ENCODE measurements at places on chromosomes 16 and 17. TPM values are rescaled to one million over a fixed set of nuclear protein-coding genes. Genes with fewer than 3 reads are reported as not detected.
A peak's percentile ranks its signal among the peaks of the same experiment; 100 is the strongest.

- H3K36me3 ChIP-seq = no peaks in the 10 kb centered on the region
- H3K27me3 ChIP-seq = no peaks in the 10 kb centered on the region
- H3K4me1 ChIP-seq = peaks cover 12% of the 10 kb centered on the region
- H3K4me3 ChIP-seq = no peak overlapping the region
- DNase-seq = peak; percentile 51
Observed at GRCh38 chr16:69223882-69224281, 36.9 kb downstream of the SNTB2 start.

DNA sequence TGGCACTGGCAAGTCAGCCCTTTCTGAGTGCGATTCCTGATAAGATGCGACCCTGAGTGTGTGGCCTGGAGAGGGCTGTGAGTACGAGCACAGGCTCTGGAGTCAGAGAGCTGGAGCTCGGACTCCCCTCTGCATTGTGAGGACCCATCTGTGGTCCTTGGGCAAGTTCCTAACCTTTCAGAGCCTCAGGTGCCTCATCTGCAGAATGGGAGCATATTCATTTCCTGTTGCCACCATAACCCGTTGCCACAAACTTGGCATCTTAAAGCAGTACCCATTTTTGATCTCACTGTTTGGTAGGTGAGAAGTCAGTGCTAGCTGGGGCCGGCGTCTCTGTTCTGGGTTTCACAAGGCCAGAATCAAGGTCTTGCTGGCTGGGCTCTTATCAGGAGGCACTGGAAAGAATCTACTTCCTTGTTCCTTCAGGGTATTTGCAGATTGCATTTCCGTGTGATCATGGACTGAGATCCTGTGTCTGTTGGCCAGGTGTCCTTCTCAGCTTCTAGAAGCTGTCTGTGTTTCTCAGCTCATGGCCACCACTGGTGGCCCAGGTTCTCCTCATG, 20.2 kb downstream of the KNOP1 start:
- H3K4me1 ChIP-seq = peaks cover 39% of the 10 kb centered on the region
- no peak for DNase-seq
- peaks cover 13% of the 10 kb centered on the region for H3K36me3 ChIP-seq
- no peak overlapping the region for H3K27ac ChIP-seq

- H3K4me1 ChIP-seq = no peaks in the 10 kb centered on the region
- H3K36me3 ChIP-seq = no peaks in the 10 kb centered on the region
- H3K27me3 ChIP-seq = no peaks in the 10 kb centered on the region
- no peak overlapping the region for H3K4me3 ChIP-seq
- H3K27ac ChIP-seq = no peak overlapping the region
Observed at GRCh38 chr17:81135505-81136278, 29.6 kb upstream of the PVALEF start.

- DNase-seq = no peak
- H3K4me3 ChIP-seq = no peak overlapping the region
- peaks cover 11% of the 10 kb centered on the region for H3K4me1 ChIP-seq
- H3K27ac ChIP-seq = no peak overlapping the region
- H3K27me3 ChIP-seq = no peaks in the 10 kb centered on the region
Observed at GRCh38 chr16:64950731-64951130, 171.1 kb downstream of the CDH11 start.

The ASGR1 gene
- total RNA-seq = 5.0 TPM

DNA sequence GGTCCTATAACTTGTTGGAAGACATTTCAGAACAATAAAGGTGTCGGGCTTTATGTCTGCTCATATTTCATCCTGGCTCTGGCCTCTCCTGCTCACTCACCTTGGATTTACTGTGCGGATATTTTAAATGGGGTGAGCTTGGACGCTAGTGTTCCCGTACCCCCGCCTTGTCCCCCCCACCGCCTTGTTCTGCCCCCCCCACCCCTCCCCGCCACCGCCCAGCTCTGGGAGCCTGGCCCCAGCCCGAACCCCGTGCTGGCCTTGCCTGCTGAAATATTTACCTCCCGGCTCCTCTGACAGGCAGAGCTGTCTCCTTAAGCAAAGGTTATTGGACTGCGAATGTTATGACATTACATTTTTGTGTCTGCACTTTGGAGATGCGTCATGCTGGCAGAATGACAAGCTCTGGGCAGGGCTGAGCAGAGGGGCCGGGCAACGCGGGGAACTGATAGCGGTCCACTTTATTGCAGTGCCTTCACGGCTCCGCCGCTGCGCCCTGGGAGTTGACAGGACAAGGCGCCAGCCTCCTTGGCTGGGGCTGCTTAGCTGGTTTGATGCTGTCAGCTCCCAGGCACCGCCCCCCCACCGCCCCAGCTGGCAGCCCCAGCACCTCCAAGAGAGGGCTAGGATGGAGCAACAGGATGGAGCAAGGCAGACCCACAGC, 222.5 kb upstream of the GSE1 start:
- peak; percentile 89 for DNase-seq
- no peaks in the 10 kb centered on the region for H3K27me3 ChIP-seq
- peak overlapping the region; percentile 17 for H3K27ac ChIP-seq
- peaks cover 20% of the 10 kb centered on the region for H3K4me1 ChIP-seq

The EPOP gene
- total RNA-seq = 2.4 TPM

DNA sequence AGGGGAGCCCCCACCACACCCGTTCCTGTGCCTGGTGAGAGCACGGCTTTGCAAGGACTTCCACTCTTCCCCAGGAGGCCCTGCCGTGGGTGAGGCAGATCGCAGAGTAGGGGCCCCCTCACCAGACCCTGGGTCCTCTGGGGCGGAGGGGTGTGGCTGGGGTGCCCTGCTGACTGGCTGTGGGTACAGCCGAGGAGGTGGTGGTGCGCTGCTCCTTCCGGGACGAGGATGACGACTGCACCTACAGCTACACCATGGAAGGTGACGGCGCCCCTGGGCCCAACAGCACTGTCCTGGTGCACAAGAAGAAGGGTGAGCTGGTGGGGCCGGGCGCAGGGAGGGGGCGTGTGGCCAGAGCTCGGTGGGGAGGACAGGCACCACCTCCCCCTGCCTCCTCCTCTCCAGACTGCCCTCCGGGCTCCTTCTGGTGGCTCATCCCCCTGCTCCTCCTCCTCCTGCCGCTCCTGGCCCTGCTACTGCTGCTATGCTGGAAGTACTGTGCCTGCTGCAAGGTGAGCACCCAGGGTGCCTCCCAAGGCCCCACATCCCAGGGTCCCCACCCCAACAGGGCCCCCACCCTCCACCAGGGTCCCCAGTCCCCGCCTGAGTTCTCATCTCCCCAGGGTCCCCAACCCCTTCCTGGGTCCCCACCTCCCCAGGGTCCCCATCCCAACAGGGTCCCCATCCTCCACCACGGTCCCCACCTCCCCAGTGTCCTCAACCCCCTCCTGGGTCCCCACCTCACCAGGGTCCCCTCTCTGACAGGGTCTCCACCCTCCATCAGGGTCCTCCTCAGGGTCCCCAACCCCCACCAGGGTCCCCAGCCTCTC, 16.1 kb downstream of the ITGB4 start:
- H3K4me3 ChIP-seq = no peak overlapping the region
- H3K27me3 ChIP-seq = no peaks in the 10 kb centered on the region
- H3K4me1 ChIP-seq = no peaks in the 10 kb centered on the region
- H3K36me3 ChIP-seq = no peaks in the 10 kb centered on the region
- no peak overlapping the region for H3K27ac ChIP-seq

GRCh38 chr17:80080081-80080480, 21.3 kb upstream of the GAA start:
- H3K4me3 ChIP-seq = no peak overlapping the region
- DNase-seq = peak; percentile 44
- H3K4me1 ChIP-seq = no peaks in the 10 kb centered on the region
- H3K27me3 ChIP-seq = no peaks in the 10 kb centered on the region

DNA sequence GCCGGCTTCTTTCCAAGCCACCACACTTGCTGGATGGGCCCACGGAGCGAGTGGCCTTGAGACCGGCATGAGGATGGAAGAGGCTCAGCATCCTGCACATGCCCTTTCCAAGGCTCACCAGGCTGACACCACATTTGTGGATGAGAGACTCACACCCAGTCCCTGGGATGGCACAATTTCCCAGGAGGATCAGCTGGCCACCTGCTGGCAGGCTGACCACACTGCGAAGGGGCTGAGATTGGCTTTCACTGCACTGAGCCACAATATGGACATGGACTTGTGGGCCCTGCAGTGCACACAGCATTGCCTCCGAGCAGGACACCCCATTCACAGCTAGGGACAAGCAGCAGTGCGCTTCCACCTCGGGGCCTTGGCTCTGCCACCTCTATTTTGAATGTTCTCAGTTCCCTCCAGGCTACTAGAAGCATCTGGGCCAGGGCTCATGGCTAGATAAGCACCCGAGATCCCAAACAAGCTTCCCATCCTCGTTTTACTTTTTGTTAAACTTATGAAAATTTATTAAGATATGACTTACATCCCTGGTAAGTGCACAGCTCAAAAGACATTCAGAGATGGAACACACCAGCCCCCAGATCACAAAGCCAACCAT, 25.3 kb upstream of the KSR1 start:
- no peaks in the 10 kb centered on the region for H3K27me3 ChIP-seq
- no peak overlapping the region for H3K4me3 ChIP-seq
- no peaks in the 10 kb centered on the region for H3K36me3 ChIP-seq
- H3K4me1 ChIP-seq = no peaks in the 10 kb centered on the region
- no peak overlapping the region for H3K27ac ChIP-seq

GRCh38 chr17:61338000-61338798, 61.4 kb upstream of the TBX2 start:
- H3K27me3 ChIP-seq = no peaks in the 10 kb centered on the region
- H3K4me1 ChIP-seq = peaks cover 52% of the 10 kb centered on the region
- H3K27ac ChIP-seq = peak overlapping the region; percentile 63
- peak; percentile 84 for DNase-seq

GRCh38 chr16:62276637-62277036, 240.4 kb upstream of the CDH8 start:
- no peaks in the 10 kb centered on the region for H3K36me3 ChIP-seq
- no peaks in the 10 kb centered on the region for H3K27me3 ChIP-seq
- H3K27ac ChIP-seq = no peak overlapping the region
- no peak for DNase-seq
- no peaks in the 10 kb centered on the region for H3K4me1 ChIP-seq

- H3K4me1 ChIP-seq = no peaks in the 10 kb centered on the region
- no peaks in the 10 kb centered on the region for H3K27me3 ChIP-seq
- no peak overlapping the region for H3K4me3 ChIP-seq
- H3K36me3 ChIP-seq = no peaks in the 10 kb centered on the region
Observed at GRCh38 chr16:71373073-71373472, 14.6 kb downstream of the CALB2 start.

The ARHGDIA gene
- total RNA-seq = 367 TPM

DNA sequence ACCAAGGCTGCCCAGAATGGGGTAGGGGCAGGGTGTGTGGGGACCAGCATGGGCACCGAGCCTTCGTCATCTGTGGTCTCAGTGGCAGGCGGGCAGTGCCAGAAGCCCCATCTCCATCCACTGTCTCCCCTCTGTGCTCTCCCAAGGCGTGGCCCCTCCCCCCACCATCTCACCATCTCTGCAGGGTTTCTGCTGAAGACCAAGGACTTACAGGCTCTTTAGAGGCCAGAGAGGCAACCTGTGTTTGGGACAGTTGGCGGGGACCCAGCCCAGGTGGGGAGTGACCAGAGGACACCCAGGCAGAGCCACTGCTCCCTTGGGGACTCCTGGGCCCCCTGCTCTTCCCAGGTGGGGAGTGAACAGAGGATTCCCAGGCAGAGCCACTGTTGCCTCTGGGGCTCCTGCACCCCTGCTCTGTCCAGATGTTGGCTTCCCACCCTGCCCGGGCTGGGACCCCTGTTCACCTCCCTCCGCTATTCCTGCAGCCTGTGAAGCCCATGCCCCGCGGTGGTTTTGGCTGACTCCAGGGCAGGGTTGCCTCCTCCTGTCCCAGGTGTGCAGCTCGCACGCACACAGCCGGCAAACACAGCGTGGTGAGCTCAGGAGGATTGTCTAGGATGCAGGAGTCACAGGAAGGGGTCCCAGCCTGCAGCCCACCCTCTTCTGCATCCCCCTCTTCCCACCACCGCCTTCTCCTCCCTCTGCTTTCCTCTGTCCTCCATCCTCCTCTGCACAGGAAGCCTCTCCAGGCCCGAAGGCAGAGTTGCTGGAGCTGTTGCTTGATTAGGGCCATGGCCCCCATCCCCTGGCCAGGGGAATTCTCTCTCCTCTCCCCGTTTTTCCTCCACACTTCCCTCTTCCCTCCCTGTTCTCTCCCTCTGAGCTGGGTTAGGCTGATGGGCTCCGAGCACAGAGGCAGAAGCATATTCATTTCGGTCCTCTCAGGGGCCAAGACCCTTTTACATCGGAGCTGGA, 45.0 kb downstream of the SLC7A5 start:
- H3K4me3 ChIP-seq = no peak overlapping the region
- no peak for DNase-seq
- no peaks in the 10 kb centered on the region for H3K36me3 ChIP-seq
- no peaks in the 10 kb centered on the region for H3K4me1 ChIP-seq
- peaks cover 5% of the 10 kb centered on the region for H3K27me3 ChIP-seq
- no peak overlapping the region for H3K27ac ChIP-seq

- peaks cover 44% of the 10 kb centered on the region for H3K36me3 ChIP-seq
- H3K27me3 ChIP-seq = no peaks in the 10 kb centered on the region
- no peaks in the 10 kb centered on the region for H3K4me1 ChIP-seq
- no peak overlapping the region for H3K4me3 ChIP-seq
- no peak overlapping the region for H3K27ac ChIP-seq
- no peak for DNase-seq
Observed at GRCh38 chr16:89517128-89517527, 8.9 kb downstream of the SPG7 start.

GRCh38 chr17:44038604-44039011, 23.8 kb upstream of the TMEM101 start:
- H3K27me3 ChIP-seq = no peaks in the 10 kb centered on the region
- peaks cover 3% of the 10 kb centered on the region for H3K4me1 ChIP-seq
- DNase-seq = no peak
- no peak overlapping the region for H3K4me3 ChIP-seq
- no peak overlapping the region for H3K27ac ChIP-seq
- peaks cover 23% of the 10 kb centered on the region for H3K36me3 ChIP-seq

- peaks cover 11% of the 10 kb centered on the region for H3K36me3 ChIP-seq
- peaks cover 6% of the 10 kb centered on the region for H3K4me1 ChIP-seq
- no peaks in the 10 kb centered on the region for H3K27me3 ChIP-seq
- no peak overlapping the region for H3K4me3 ChIP-seq
- peak overlapping the region; percentile 67 for H3K27ac ChIP-seq
- peak; percentile 86 for DNase-seq
Observed at GRCh38 chr16:66717112-66717675, 20.7 kb upstream of the CMTM4 start.

The WFIKKN2 gene
- total RNA-seq = not detected

DNA sequence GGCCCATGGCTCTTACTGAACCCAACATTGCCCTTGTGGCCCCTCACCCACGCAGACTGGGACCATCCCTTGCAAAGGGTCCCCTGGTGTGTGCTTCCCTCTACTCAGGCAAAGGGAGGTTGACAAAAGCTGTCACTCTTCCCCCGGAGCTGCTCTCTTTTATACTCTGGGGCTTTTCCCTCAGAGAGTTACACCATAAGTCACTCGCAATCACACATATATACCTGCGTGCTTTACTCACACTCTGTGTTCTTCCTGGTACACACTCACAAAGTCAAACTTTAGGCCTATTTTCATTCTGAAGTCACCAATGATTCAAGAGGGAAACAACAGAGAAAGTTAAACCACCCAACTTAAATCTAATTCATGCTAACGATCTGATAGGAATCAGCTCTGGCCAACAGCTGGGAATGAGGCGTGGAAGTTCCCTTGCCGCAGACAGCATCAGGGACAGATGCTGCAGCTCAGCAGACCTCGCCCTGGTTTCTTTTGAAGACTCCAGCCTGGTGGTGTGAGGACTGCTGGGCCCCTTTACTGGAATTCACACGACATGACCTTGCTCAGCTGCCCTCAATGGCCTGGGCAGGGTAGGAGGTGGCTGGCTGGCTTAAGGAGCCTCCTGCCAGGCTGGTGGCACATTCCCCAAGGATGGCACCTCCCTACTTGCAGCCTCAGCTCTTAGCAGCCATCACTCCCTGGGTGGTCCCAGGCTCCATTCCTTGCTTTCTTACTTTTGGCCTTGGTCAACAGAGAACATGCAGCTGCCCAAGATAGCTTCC, 27.3 kb downstream of the HIC1 start:
- peaks cover 6% of the 10 kb centered on the region for H3K36me3 ChIP-seq
- peak overlapping the region; percentile 82 for H3K27ac ChIP-seq
- H3K27me3 ChIP-seq = no peaks in the 10 kb centered on the region
- DNase-seq = no peak

The TNP2 gene
- total RNA-seq = not detected

All from astrocyte (in vitro differentiated cells and primary cell).